ENCODE measurements at places on chromosomes 6 and 20. TPM values are rescaled to one million over a fixed set of nuclear protein-coding genes. Genes with fewer than 3 reads are reported as not detected.

The OXT gene
- not detected for total RNA-seq

The LY6G6F gene
- total RNA-seq: 0.36 TPM

The TBC1D7 gene
- 45.0 TPM for total RNA-seq

The SLC35D3 gene
- total RNA-seq: 0.36 TPM

The ZNF831 gene
- not detected for total RNA-seq

The BCAS1 gene
- 6.1 TPM for total RNA-seq

The NRN1 gene
- total RNA-seq: 55.1 TPM

DNA sequence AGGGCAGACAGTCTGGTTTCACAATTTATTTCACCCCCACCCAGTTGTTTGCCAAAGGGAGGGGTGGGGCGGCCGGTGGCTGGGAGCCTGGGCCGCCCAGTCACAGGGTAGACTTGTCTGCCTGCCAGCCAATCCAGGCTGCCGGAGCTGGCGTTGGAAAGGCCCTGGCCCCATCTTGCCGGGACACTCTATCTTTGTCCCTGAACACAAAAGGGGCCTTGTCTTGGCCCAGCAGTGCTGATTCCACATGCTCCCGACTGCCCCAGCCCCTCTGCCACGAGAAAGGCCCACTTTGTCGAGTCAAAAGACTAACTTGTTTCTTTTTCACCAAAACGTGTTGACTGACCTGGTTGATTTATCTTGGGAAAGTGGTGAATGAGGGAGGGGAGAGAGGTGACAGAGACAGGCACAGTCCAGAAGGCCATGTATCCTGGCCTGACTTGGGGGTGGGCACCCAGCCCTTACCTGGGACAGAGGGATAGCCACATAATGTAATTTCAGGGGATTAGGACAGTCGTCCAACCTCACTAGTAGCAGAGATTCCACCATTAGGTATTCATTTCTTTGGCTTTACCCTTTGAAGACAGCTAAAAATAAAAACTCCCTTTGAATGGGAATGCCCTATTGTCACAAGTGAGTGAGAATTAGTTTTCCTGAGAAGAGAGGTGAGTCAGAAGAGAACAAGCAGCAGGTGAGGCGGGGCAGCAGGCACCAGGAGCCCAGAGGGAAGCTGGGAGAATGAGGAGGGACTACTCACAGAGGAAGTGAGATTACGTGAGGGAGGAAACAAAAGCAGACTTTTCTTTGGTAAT lies 67.0 kb upstream of the SIRPA start:
- peak; percentile 53 for DNase-seq

DNA sequence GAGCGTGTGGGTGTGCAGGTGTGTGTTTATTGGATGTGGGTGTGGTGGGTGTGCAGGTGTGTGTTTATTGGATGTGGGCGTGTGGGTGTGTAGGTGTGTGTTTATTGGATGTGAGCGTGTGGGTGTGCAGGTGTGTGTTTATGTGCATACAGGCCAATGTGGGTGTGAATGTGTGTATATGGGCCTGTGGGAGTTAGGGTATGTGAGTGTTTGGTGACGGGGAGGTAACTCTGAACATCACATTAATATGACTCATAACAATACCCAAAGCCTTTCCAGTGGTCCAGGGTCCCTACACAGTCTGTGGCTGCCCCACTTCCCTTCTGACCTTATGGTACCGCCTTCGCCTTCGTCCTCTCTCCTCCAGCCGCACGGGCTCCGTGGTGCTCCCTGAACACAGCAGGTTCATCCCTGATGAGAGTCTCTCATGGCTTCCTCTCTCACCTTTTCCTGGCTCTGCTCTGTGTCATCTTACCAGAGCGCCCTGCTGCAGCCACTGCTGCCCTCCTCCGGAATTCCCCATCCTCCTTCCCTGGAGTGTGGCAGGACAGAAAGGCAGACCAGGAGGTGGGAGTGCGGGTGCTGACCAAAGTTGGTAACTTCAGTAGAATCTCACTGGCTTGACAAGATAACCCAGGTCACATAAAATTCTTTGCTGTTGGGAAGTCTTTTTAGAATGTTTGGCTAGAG lies 80.0 kb downstream of the SLC2A10 start:
- DNase-seq: no peak

- no peak for DNase-seq
These were observed 115.0 kb downstream of the KIF6 start for GRCh38 chr6:39610221-39610620.

- DNase-seq: no peak
These were observed 675 bp downstream of the ZBTB9 start for GRCh38 chr6:33455051-33455450.

- DNase-seq: no peak
These were observed 2.0 kb downstream of the OGFRL1 start for GRCh38 chr6:71290611-71291010.

GRCh38 chr6:70221025-70221714 lies 81.7 kb downstream of the COL9A1 start:
- peak; percentile 11 for DNase-seq

DNA sequence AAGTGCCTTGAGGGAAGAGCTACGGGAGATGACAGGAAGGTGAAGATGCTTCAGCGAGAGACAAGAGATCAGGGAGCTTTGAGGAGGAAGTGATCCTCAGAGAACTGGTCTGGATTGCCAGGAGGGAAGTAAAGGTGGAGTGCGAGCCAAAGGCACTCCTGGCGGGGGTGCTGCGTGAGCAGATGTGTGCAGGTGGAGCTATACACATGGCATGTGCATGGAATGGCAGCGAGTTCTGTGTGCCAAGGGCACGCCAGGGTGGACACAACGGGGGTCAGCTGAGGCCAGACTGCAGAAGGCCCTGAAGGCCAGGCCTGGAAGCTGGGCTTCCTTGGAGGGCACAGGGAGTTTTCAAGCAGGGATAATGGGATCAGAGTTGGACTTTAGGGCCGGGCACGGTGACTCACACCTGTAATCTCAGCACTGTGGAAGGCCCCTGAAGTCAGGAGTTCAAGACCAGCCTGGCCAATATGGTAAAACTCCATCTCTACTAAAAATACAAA lies 6.2 kb downstream of the PXMP4 start:
- no peak for DNase-seq

GRCh38 chr6:147184379-147184778 lies 19.8 kb upstream of the STXBP5 start:
- DNase-seq: no peak

DNA sequence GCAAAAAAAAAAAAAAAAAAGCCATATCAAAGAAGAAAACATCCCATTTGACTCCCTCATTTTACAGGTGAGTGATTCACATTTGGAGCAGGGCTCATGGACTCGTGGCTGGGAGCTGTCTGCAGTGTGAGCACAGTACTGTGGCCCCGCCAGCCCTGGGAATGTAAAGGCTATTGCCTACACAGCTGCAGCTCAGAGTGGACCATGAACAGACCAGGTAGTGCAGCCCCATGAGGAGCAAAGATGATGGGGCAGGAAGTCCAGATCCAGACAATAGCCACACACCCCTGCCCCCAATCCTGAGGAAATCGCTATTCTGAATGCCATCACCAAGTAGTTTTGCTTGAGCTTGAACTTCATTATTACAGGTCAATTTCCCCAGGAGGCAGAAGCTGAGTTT lies 55.4 kb downstream of the LINC00237 start:
- DNase-seq: no peak

GRCh38 chr6:4777394-4777935 lies 1.3 kb downstream of the CDYL start:
- no peak for DNase-seq

DNA sequence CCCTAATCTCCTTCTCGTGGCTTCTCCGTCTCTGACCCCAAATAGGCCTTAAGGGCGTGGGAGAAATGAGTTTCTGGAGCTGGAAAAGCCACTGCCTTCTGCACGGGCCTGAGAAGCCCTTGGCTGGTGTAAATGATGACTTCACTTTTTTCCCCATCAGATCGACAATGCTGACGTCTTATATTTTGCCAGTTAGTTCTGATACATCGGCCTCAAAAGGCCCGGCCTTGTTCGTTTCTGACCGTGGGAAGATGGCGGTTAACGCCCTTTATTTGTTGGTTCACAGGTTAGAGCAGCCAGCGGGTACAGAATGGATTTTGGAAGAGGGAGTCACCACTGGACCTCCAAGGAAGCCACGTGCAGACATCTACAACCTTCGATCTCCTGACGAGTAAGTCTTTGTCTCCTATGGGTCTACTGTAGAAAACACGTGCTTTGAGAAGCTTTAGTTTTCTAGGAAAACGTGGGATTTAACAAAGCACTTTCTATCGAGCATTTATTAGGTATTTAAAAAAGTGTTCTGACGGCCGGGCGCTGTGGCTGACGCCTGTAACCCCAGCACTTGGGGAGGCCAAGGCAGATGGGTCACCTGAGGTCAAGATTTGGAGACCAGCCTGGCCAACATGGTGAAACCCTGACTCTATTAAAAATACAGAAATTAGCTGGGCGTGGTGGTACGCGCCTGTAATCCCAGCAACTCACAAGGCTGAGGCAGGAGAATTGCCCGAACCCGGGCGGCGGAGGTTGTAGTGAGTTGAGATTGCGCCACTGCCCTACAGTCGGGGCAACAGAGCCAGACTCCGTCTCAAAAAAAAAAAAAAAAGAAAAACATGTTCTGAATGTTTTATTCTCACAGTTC lies 1.2 kb upstream of the ZNFX1 start:
- DNase-seq: peak; percentile 17

GRCh38 chr6:166415833-166416347 lies 33.1 kb upstream of the MPC1 start:
- DNase-seq: no peak

- DNase-seq: no peak
These were observed 3.7 kb upstream of the TAF8 start for GRCh38 chr6:42046464-42047212.

DNA sequence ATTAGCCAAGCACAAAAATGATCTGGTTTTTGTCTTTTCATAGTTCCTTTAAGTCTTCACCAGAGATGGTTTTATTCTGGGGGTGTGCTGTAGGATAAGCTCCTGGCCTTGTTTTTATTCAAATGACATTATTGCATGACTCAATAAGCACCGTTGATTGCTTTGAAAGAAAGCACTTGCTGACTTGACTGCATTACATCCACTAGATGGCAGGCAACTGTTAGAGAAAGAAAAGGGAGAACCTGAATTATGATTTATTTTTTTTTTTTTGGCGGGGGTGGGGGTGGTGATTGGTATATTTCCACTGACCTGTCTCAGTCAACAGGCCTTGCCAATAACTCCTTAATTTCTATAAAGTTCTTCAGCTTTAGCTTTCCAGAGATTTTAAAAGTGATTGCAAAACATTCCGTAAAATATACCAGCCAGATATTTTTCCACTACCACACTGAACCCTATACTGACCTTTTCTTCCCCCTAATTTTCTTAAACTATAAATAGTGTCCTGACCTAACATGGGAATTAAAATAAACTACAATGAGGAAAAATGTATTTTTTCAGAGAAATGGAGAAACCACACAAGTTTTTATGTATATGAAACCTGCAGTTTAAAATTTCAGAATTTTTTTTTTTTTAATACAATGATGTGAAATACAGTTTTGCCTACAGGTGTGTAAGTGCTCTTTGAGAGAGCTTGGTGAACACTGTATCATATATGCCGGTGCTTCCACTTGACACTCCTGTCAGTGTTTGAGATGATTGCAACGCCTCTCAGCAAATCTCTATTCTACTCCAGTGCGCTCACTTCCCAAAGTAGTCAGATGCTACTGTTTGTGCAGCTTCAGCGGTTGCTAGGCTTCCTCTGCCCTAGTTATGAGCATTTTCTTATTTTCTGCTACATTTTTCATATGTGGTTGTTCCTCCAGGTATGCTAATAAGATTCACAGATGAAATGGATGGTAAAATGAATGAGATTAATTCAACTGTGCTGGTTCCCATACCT lies 274.3 kb downstream of the CD109 start:
- DNase-seq: peak; percentile 1

- DNase-seq: no peak
These were observed 115.5 kb downstream of the SOD2 start for GRCh38 chr6:159577564-159577963.

- no peak for DNase-seq
These were observed 112.6 kb upstream of the SPTLC3 start for GRCh38 chr20:12896180-12896579.

DNA sequence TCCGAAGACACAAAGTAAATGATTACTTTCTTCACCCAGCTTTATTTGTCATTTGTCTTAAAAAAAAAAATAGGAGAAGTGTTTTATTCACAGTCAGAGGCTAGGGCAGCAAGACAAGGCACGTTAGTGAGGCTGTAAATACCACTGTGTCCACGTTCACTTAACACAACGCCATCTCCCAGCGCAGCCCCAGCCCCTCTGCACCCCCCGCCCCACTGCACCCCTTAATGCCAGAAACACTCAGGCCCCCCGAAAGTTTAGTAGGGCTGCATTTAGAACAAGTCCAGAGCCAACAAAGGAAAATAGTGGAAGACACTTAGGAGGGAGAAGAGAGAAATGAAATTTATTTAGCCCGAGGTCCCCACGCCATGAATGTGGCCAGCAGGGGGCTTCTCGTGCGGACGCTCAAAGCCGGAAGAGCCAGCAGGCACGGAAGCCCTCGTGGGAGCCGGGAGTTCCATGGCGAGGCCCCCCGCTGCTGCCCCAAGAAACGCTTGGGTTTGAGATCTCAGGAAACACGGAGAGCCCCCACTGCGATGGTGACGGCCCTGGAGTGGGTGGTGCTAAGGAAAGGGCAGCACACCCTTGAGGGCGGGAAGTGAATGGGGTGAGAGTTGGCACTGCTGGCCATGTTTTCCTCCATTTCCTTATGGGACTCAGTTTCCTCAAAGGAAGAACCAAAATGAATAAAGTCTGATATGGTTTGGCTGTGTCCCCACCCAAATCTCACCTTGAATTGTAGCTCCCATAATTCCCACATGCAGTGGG lies 50.2 kb downstream of the IYD start:
- DNase-seq: peak; percentile 3

GRCh38 chr20:37090407-37090806 lies 5.4 kb downstream of the RBL1 start:
- DNase-seq: no peak

- no peak for DNase-seq
These were observed 31.6 kb upstream of the RNF24 start for GRCh38 chr20:4046926-4047325.

DNA sequence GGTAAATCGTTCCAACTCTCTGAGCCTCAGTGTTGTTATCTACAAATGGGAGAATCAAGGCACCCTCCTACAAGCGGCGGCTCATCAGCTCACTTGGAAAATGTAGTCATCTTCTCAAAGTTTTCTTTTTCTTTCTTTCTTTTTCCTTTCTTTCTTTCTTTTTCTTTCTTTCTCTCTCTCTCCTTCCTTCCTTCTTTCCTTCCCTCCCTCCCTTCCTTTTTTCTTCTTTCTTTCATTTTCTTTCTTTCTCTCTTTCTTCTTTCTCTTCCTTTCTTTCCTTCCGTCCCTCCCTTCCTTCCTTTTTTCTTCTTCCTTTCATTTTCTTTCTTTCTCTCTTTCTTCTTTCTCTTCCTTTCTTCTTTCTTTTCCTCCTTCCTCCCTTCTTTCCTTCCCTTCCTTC lies 55.0 kb upstream of the TGM3 start:
- no peak for DNase-seq

All from cerebellum (tissue), 4 donors.